ENCODE measurements at places on chromosomes 4 and X.

DNA sequence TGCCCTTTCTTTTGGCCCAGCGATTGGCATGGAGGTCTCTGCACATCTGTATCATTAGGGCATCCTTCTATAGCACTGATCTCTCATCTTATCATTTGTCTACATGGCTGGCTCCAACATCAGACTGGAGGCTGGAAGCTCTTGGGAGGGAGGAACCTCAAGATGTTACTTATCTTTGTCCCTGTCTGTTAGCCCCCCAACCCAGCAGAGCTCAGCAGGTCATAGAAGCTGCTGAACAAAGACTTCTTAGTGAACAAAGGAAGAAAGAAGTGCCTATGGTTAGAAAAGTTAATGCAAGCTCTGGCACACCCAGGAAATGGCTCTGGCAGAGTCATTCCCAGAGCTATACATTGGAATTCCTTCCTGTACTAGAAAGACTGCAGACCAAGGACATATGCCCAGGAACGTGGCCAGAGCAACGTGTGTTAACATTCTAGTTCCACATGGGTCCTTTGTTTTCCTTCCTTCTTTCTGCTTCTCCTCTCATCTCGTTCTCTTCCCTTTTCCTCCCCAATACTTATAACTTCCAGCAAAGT is 74.0 kb downstream of the SEL1L3 start:
- DNase-seq: no peak
- no peaks in the 10 kb centered on the region for H3K27me3 ChIP-seq
- H3K36me3 ChIP-seq: no peaks in the 10 kb centered on the region
- H3K4me3 ChIP-seq: no peak overlapping the region
- no peak overlapping the region for H3K27ac ChIP-seq

DNA sequence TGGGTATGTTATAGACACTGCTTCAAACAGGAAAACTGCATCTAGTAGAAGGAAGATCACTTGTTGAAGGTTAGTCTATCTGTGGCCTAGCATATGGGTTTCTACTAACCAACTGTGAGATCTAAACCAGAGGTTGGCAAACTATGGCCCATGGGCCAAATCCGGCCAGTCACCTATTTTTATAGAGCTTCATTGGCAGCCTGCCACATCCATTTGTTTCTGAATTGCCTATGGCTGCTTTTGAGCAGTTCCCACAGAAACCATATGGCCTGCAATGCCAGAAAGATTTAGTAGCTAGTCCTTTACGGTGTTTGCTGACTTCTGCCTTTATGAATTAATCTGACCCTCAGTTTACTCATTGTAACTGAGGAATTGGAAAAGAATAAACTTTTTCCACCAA is 71.1 kb downstream of the MID1 start:
- no peaks in the 10 kb centered on the region for H3K27me3 ChIP-seq
- H3K4me3 ChIP-seq: no peak overlapping the region
- no peak overlapping the region for H3K27ac ChIP-seq
- DNase-seq: peak; percentile 7
- H3K36me3 ChIP-seq: no peaks in the 10 kb centered on the region

- no peaks in the 10 kb centered on the region for H3K4me1 ChIP-seq
- H3K4me3 ChIP-seq: no peak overlapping the region
- no peaks in the 10 kb centered on the region for H3K36me3 ChIP-seq
- no peak overlapping the region for H3K27ac ChIP-seq
- no peak for DNase-seq
- H3K27me3 ChIP-seq: peaks cover 21% of the 10 kb centered on the region
Observed at GRCh38 chrX:639151-639550, 8.6 kb downstream of the SHOX start.

DNA sequence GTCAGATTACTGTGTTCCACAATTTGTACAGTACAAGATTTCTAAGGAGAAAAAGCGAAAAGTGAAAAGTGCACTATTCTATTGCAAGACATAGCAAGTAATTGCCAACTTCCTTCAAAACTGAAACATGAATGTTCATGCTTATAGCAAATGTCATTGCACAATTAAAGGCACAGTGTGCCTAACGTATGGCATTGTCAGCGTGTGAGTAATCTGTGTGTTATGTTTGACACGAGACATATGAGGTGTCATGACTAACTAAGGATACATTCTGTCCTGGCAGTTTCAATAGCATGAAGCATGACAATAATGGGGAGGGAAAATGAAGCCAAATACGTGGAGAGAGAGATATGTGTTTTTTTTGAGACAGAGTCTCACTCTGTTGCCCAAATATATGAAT is 33.6 kb upstream of the TBC1D9 start:
- no peaks in the 10 kb centered on the region for H3K4me1 ChIP-seq
- H3K36me3 ChIP-seq: no peaks in the 10 kb centered on the region
- DNase-seq: no peak
- H3K27ac ChIP-seq: no peak overlapping the region
- H3K4me3 ChIP-seq: no peak overlapping the region
- no peaks in the 10 kb centered on the region for H3K27me3 ChIP-seq

DNA sequence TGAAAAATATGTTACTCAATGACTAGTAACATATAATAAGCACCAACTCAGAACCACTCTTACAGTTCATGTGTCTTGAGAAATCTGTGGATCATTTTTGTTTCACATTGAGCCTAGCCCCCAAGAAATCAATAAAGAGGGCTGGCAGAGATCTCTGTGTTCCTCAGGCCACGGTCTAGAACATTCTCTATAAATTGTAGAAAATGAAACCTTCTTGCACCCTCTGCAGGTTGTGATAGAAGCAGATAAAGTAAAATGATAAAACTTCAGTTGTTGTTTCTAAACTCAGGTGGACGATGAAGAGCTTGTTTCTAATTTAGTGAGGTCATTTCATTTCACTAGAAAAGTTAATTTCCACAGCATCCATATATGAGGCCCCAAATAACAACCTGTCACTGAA is 182.7 kb downstream of the KIT start:
- no peak for DNase-seq
- H3K27me3 ChIP-seq: no peaks in the 10 kb centered on the region
- no peak overlapping the region for H3K4me3 ChIP-seq
- no peak overlapping the region for H3K27ac ChIP-seq
- no peaks in the 10 kb centered on the region for H3K4me1 ChIP-seq

- H3K4me1 ChIP-seq: no peaks in the 10 kb centered on the region
- H3K27ac ChIP-seq: no peak overlapping the region
- H3K4me3 ChIP-seq: no peak overlapping the region
Observed at GRCh38 chr4:143386812-143387211, 50.1 kb downstream of the GAB1 start.

DNA sequence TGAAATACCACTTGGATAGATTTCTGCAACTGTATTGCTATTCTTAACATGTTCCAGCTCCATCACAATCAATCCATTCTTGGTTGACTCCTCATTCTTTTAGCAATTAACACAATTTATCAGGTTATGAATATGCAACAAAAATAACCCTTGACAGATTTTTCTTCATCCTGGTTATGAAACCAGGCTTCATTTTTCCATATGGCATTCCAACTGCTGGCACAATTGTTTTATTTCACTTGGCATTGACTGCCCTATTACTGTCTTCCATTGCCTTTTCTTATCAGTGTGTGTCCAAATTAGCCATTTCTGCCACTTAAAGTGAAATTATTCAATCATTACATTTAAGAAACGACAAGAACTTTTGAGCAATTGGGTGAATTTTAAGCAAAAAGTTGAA is 388.8 kb upstream of the EPHA5 start:
- no peak overlapping the region for H3K27ac ChIP-seq
- H3K36me3 ChIP-seq: no peaks in the 10 kb centered on the region
- no peak overlapping the region for H3K4me3 ChIP-seq
- no peaks in the 10 kb centered on the region for H3K4me1 ChIP-seq

GRCh38 chrX:22047468-22047867 is 15.3 kb downstream of the PHEX start:
- no peaks in the 10 kb centered on the region for H3K4me1 ChIP-seq
- no peak for DNase-seq
- no peaks in the 10 kb centered on the region for H3K27me3 ChIP-seq

GRCh38 chr4:42398171-42398870 is 1.0 kb downstream of the SHISA3 start:
- H3K27ac ChIP-seq: no peak overlapping the region
- peaks cover 5% of the 10 kb centered on the region for H3K4me1 ChIP-seq
- H3K27me3 ChIP-seq: peaks cover 15% of the 10 kb centered on the region
- H3K36me3 ChIP-seq: no peaks in the 10 kb centered on the region

GRCh38 chr4:17876943-17877342 is 66.2 kb downstream of the NCAPG start:
- no peak for DNase-seq
- H3K27me3 ChIP-seq: no peaks in the 10 kb centered on the region
- no peaks in the 10 kb centered on the region for H3K36me3 ChIP-seq
- no peak overlapping the region for H3K27ac ChIP-seq
- H3K4me3 ChIP-seq: no peak overlapping the region

GRCh38 chrX:41689711-41690110 is 938 bp downstream of the GPR34 start:
- H3K27ac ChIP-seq: no peak overlapping the region
- no peaks in the 10 kb centered on the region for H3K27me3 ChIP-seq
- no peaks in the 10 kb centered on the region for H3K36me3 ChIP-seq
- no peaks in the 10 kb centered on the region for H3K4me1 ChIP-seq

DNA sequence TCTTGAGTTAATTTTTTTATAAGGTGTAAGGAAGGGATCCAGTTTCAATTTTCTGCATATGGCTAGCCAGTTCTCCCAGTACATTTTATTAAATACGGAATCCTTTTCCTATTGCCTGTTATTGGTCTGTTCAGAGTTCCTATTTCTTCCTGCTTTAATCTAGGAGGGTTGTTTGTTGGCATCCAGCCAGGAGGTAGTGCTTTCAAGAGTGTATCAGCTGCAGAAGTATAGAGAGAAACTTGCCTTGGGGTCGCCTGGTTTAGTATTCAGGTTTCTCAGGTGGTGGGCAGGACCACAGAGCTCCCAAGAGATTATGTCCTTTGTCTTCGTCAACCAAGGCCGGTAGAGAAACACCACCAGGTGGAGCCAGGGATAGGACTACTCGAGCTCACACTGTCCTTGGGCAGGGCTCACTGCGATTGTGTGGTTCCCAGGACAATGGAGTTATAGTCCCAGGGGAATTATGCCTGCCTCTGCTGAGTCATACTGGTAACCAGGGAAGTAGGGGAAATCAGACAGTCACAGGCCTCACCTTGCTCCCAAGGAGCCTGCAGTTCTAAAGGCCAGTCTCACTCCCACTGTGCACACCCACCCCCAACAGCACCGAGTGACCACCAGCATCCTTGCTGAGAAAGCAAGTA is 168.1 kb downstream of the VSIG4 start:
- no peaks in the 10 kb centered on the region for H3K4me1 ChIP-seq
- no peak for DNase-seq
- no peak overlapping the region for H3K4me3 ChIP-seq
- H3K36me3 ChIP-seq: no peaks in the 10 kb centered on the region

DNA sequence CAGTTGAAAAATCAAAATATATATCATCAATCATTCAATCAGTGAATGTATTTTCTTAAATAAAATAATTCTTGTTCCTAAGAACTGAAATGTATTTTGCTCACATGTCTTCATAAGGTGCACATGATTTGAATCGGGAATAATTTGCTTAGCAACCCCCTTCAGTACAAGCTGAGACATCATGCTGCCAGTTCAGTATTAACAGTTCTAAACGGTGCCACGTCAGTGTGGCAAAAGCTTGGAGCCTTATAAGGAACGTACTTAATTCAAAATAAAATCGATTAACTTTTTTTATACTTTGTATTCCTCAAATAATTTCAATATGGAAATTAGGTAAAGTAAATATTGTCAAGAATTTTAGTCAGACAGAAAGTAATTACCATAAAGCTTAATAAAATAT is 287.9 kb downstream of the CCSER1 start:
- H3K27ac ChIP-seq: no peak overlapping the region
- DNase-seq: no peak
- no peaks in the 10 kb centered on the region for H3K27me3 ChIP-seq
- H3K4me1 ChIP-seq: no peaks in the 10 kb centered on the region
- no peak overlapping the region for H3K4me3 ChIP-seq

- H3K27ac ChIP-seq: no peak overlapping the region
- H3K36me3 ChIP-seq: no peaks in the 10 kb centered on the region
- H3K27me3 ChIP-seq: no peaks in the 10 kb centered on the region
Observed at GRCh38 chr4:108555701-108556100, 64.7 kb upstream of the RPL34 start.

DNA sequence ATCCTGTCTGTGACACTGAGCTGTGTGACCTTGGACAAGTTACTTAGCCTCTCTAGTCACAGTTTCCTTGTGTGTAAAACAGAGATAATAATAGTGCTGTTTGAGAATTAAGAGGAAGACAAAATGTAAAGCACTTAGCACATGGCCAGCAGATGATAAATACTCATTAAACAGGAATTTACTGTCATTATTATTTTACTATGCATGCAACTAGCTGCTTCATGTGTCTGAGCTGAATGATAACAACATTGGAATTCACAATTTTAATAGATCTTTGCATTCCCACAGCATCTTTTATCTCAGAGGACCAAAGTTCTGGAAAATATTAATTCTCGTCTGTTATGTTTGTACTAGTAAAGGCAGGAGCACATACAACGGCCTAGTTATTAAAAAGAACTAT is 79.2 kb upstream of the TET2 start:
- no peak overlapping the region for H3K27ac ChIP-seq
- no peaks in the 10 kb centered on the region for H3K27me3 ChIP-seq
- no peaks in the 10 kb centered on the region for H3K4me1 ChIP-seq
- DNase-seq: no peak
- no peak overlapping the region for H3K4me3 ChIP-seq

DNA sequence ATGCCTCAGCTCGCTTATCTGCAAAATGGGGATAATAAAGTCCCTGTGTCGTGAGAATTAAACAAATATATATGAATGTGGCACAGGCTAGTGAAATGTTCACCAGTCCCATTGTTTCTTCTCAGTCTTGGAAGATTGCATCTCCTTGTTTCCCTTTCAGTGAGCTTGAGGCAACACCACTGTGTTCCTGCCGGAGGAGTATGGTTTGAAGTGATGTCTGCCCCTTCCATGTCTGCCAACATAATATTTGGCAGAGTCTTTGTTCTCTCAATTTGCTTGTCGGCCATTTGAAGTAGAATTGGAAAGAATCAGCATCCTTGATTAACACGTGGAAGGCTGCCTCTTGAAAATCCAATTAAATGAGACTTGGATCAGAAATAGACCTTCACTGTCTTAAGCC is 1088.5 kb upstream of the INTU start:
- no peak overlapping the region for H3K27ac ChIP-seq
- no peaks in the 10 kb centered on the region for H3K27me3 ChIP-seq
- no peaks in the 10 kb centered on the region for H3K4me1 ChIP-seq
- DNase-seq: no peak

DNA sequence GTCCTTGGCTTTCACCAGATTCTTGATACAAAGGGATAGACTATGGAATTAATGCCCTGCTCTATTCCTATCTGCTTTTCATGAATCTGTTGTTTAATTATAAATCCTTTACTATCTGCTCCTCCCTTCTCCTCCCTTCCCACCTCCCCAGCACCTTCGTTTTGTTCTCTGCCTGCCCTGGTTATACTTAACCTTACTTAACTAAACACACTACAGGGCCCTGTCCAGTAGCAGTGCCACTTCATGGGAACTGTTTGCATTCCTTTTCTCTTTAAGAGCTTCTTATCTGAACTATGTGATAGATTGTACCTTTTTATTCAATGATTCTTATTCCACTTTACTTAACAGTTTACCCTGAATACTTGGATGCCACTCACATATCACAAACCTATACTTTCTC is 830 bp downstream of the HOPX start:
- H3K4me1 ChIP-seq: peaks cover 2% of the 10 kb centered on the region
- no peak overlapping the region for H3K27ac ChIP-seq
- H3K36me3 ChIP-seq: no peaks in the 10 kb centered on the region
- no peak overlapping the region for H3K4me3 ChIP-seq

Data from prostate gland (tissue), 2 donors.